8988T (cell line): ENCODE measurements at places on chromosomes 5 and 9.

GRCh38 chr9:20940447-20941173 lies 90.8 kb downstream of the HACD4 start:
- no peak for DNase-seq

GRCh38 chr9:115855458-115856133 lies 298.0 kb upstream of the PAPPA start:
- DNase-seq: no peak

GRCh38 chr5:5645198-5645597 lies 222.7 kb downstream of the ICE1 start:
- DNase-seq: no peak

- DNase-seq: no peak
Measured at GRCh38 chr9:99167694-99168093, 54.0 kb downstream of the ALG2 start.

DNA sequence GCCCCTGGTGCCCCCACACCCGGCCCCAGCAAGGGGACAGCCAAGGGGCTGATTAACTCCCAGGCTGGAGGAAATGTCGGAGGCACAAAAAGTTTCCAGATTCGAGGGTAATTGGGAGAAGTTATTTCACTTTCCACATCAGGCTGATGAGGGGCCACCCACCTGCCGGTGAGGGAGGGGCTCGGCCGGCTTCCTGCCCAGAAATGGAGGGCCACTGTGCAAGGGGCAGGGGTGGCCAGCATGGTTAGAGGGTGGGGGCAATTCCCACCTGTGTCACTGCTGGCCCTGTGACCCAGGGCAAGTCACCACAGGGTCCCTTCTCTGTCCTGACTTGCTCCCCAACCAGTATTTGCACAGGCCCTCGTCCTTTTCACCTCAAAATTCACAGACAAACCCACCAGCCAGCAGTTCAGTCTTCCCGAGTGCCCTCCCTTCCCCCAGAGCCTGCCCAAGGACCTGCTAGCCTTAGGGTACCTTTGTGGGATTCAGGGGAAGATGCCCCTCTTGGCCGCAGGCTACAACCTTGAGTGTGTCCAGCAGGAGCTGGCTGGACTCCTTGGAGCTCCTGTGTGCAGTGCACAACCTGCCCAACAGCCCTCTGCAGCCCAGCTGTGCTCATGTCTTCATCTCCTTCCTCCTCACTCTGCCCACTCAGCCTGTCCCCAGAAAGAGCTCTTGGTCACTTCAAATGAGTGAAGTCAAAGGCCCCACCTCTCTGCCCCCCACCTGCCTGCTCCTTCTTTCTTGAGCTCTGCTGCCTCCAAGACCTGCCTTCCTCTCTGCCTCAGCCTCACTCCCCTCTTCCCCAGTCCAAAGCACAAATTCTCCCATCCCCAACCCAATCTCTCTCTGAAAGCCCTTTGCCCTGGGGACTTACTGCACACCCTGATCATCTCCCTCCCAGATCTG lies 130.5 kb downstream of the BARX1 start:
- DNase-seq: no peak

DNA sequence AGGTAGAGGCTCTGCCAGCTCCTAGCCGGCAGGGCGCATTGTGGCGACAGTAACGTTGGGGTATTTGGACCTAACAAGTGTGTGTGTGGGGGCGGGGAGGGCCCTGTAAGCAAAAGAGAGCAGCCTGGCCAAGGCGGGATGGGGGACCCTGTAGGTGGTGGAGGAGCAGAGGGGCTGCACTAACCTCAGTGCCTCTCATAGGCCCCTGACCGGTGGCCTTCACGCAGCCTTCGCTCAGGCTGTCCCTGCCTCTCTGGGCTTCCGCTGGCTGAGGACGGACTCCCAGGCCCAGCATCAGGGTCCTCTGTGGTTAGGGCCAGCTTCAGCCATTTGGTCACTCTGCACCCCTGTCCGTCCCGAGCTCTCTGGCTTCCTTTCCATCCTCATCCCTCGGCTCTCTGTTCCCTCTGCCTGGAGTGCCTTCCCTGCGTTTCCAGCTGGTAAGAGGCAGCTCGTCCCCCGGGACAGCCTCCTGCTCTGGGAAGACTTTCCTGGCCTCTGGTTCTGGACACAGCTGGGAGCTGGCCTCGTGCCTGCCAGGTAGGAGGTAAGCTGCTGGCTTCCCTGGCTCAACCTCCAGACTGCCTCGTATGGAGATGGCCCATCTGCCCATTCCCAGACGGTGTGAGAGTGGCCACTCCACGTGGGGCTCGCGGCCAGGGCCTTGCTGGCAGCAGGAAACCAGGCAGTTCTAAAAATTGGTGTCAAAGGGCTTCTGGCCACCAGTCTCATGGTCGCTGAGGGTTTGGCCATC lies 39.3 kb upstream of the PHYKPL start:
- DNase-seq: no peak

- no peak for DNase-seq
Measured at GRCh38 chr5:133818031-133818431, 150.4 kb downstream of the C5orf15 start.

DNA sequence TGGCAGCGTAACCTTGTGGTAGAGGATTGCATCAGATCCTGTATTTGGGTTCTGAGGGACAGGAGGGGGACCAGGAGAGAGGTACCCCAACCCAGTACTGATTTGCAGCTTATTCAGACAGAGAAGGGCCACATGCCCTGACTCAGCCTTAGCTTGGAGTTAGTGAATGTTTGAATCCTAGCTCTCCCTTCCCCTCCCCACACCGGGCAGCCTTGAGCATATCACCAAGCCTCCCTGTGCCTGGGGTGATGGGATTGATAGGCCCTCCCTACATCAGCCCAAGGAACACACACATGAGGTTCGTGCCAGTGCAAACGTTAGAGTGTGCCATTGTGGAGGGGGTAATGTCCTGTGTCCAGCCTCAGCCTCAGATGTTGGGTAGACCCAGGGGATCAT lies 71.9 kb downstream of the AMBP start:
- no peak for DNase-seq

GRCh38 chr9:21455320-21455719 lies 15.1 kb downstream of the IFNA1 start:
- DNase-seq: no peak

GRCh38 chr9:114643001-114643400 lies 14.6 kb downstream of the TEX53 start:
- no peak for DNase-seq

GRCh38 chr5:170617533-170618490 lies 114.0 kb downstream of the KCNIP1 start:
- no peak for DNase-seq

- DNase-seq: no peak
Measured at GRCh38 chr9:16147726-16148125, 594.9 kb downstream of the CCDC171 start.

GRCh38 chr9:134484479-134484878 lies 157.1 kb upstream of the COL5A1 start:
- DNase-seq: no peak

- no peak for DNase-seq
Measured at GRCh38 chr5:38465061-38465460, 91.4 kb downstream of the LIFR start.

DNA sequence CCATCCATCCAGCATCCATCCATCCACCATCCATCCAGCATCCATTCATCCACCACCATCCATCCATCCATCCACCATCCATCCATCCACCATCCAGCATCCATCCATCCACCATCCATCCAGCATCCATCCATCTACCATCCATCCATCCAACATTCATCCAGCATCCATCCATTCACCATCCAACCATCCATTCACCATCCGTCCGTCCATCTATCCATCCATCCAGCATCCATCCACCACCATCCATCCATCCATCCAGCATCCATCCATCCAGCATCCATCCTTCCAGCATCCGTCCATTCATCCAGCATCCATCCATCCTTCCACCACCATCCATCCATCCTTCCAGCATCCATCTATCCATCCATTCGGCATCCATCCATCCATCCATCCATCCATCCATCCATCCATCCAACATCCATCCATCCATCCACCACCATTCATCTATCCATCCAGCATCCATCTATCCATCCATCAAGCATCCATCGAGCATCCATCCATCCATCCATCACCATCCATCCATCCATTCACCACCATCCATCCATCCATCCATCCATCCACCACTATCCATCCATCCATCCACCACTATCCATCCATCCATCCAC lies 32.4 kb upstream of the WDR5 start:
- no peak for DNase-seq

- no peak for DNase-seq
Measured at GRCh38 chr5:115480271-115480670, 64.3 kb downstream of the FEM1C start.

DNA sequence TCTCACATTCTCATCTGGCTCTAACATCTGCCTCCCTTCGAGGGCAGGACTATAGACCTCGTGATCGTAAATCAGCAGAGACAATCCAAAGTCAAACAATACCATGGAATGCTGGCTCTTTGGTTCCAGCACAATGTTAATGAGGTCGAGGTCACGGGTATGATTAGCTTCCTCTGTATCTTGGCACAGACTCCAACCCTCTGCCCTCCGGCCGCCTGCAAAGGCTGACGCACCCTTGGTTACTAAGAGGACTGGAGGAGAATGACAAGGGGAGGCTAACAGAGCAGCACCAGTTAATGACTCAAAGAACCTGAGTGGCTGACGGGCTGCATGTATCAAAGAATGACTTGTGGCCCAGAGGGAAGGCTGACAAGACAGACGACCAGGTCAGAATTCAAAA lies 10.1 kb downstream of the LHFPL2 start:
- no peak for DNase-seq

- no peak for DNase-seq
Measured at GRCh38 chr9:112586599-112587155, 100.0 kb downstream of the KIAA1958 start.

GRCh38 chr9:33272061-33272460 lies 7.2 kb downstream of the CHMP5 start:
- DNase-seq: no peak

DNA sequence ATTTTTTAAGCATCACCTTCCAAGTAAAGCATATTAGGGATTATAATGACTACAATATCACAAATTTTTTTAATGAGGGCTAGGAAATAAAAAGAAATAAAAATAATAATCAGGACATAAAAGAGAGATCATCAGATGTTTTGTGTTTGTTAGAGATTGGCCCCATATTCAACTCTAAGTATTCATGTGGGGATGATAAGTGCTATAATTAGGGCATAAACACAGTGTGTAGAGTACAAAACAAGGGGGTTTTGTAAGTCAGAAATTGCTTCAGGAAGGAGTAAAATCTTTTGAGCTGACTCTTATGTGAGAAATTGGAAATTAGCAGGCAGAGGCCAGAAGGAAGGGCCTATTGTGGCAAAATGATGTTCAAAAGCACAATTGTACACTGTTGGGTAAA lies 127.3 kb downstream of the STARD4 start:
- no peak for DNase-seq

GRCh38 chr9:126216826-126217225 lies 109.8 kb upstream of the MVB12B start:
- no peak for DNase-seq

DNA sequence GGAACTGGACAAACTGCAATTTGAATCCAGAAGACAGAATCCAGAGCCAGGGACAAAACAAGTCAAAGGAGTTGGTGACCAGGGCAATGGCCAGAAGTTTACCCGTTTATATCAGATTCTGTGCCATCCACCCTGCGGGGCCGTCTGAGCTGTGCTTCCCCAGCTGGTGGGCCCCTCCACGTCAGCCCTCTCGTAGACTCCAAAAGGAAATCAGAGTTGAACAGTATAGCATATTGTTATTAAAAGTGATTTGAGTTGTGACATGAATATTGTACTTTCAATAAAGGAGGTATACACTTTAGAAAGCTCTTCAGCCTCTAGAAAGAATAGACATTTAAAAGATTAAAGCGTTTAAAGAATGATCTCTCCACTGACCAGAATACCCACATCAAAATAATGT lies 102.4 kb downstream of the NFIB start:
- DNase-seq: no peak

GRCh38 chr9:134809292-134809691 lies 71.3 kb upstream of the FCN2 start:
- no peak for DNase-seq

- DNase-seq: no peak
Measured at GRCh38 chr5:140327589-140327988, 18.8 kb downstream of the HBEGF start.

DNA sequence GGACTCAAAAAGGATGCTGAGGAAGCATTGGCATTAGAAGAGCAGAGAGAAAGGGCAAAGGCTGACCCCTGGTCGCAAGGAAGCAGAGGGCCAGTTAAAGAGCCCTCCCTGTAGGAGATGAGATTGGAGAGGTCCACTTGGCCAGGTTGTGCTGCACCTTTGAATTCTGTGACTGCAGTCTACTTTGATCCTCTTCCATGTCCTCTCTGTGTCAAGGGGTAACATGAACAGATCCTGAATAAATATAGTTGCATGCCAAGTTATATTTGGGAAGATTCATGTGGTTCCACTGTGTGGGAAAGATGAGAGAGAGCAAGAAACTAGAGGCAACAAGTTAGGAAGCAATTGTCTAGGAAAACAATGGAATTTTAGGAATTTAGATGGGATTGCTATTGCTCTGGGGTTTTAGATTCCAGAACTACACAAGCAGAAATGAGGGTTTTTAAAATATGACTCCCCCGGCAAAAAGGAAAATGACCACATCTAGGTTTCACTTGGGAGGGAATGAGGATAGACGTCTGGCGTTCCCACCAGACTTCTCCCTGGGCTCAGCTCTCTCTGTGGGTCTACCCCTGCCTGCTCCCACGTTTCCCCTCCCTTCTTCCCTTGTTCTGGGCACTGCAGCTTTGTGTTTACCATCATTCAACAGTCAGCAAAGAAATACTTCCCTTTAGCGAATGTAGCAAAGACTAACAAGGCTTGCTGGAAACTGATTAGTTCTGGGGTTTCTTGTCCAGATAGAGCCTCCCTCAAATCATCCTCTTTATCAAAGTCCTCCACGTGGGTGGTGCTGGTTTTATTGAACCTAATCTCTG lies 63.6 kb downstream of the SNX18 start:
- DNase-seq: no peak

- DNase-seq: no peak
Measured at GRCh38 chr5:32865475-32865874, 154.4 kb downstream of the NPR3 start.

DNA sequence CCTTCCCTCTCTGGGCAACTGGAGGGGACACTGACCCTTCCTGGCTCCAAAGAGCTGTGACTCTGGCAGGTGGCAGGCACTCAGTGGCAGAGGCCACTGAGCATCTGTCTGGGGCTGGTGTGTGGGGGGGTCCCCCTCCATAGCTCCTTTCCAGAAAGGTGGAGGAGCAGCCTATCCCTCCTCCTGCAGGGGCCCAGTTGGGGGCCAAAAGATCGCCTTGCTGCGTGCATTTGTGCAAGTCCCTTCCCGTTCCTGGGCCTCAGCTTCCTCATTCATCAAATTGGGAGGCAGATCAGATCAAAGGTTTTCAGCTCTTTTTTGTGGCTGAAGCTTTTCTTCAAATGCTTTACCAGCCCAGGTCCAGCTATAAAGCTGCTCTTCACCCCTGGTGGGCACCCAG lies 77.7 kb downstream of the NTNG2 start:
- no peak for DNase-seq

- no peak for DNase-seq
Measured at GRCh38 chr5:144276034-144276822, 105.6 kb downstream of the KCTD16 start.

DNA sequence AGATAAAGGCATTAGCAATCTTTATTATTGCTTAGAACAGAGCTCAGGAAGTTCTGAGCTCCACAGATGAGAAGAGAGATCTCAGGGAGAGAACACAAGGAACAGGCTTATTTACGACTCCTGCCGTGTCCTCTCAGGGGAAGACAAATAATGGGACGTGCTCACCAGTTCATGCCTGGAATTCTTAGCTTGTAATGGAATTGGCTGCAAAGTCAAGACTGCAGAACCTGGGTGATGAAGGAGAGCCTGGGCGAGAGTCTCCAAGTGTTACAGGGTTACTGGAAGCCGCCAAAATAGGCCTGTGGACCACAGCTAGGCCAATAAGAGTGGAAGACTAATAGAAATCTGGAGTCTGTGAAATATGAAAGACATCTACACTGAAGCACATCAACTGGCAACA lies 174.5 kb upstream of the ADAMTSL1 start:
- no peak for DNase-seq
